ENCODE measurements at places on chromosomes 12 and 14. TPM values are rescaled to one million over a fixed set of nuclear protein-coding genes. Genes with fewer than 3 reads are reported as not detected.

Gene SERPINA12
- not detected for total RNA-seq

DNA sequence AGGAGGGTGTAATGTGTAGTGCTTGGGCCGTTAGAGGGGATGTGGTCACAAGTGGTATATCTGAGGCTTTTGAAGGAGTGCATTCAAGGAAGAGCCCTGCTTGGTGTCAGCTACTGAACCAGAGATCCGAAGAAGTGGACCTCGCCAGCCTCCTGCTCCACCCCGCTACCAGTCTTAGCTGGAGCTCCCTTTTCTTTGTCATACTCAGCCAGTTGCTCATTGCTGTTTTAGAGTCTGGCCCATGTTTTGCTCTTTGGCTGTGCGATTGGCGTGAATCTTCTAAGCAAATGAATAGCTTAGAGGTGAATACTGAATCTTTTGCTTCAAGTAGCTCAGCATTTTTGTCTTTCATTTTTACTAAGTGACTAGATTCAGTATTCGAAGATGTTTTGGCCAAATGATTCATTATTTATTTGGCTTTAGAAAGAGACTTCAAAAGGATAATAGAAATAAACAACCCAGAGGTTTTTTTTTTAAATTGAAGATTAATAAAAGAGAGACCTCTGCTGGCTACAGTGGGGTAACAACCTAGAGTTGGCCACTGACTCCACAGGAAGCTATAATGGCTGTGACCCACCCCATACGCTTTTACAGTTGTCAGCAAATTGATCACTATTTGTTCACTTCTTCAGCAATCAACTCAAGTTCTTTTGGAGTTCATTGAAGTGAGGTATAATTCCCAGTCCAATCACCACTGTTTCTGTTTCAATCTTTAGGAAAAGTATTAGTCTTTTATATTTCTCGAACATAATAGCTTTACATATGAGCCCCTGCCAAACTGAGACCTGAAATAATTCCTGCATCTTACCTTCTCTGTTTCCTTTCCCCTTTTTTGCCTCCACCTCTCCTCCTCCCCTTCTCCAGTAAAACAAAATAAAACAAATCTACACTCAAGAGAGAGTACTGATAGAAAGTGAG, 19.9 kb downstream of the CDKN1B start:
- no peaks in the 10 kb centered on the region for H3K27me3 ChIP-seq
- H3K4me1 ChIP-seq: peaks cover 16% of the 10 kb centered on the region
- DNase-seq: peak; percentile 85
- H3K36me3 ChIP-seq: no peaks in the 10 kb centered on the region
- peak overlapping the region; percentile 76 for H3K27ac ChIP-seq
- peak overlapping the region; percentile 16 for H3K4me3 ChIP-seq

DNA sequence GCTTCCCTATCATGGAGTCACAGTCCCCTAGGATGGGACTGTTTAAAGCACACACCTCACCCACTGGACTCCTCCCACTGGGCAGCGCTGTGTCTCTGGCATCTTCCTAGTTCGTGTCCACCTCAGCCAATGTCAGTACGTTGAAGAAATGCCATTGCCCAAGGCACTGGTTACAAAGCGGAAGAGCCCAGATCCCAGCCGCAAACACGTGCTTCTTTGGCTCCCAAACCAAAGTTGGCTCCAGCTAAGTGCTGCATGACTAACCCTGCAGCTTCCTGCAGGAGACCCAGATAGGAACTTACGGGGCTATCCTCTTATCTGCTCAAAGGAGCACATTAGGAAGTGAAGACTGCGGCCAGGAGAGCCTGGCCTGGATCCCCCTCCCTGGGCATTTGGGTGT, 9.3 kb downstream of the SYNE3 start:
- 0 out of 2 replicates have a peak overlapping the region, but pooled peaks have one; percentile 8 for H3K27ac ChIP-seq
- H3K27me3 ChIP-seq: no peaks in the 10 kb centered on the region
- peak; percentile 94 for DNase-seq
- peaks cover 24% of the 10 kb centered on the region for H3K4me1 ChIP-seq

Gene MMAB
- 14.2 TPM for total RNA-seq

Gene GZMB
- total RNA-seq: not detected

Gene SLC25A47
- total RNA-seq: not detected

DNA sequence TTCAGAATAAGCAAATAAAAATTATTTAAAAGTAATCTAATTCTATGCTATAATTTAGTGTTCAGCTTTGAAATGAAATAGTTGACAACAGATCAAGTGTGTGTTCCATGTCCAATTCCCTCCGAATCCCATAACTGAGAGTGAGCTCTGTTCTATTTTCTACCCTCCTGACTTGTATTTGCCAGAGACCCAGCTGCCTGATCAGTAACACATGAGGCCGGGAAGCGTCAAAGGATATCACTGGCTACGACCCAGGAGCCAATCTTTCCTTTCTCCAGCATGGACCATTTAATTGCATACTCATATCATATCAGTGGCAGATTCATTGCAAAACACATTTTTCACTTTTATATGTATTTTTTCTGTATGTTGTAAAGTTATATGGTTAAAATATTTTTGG, 108.8 kb upstream of the TSPAN8 start:
- no peak for DNase-seq
- H3K4me3 ChIP-seq: no peak overlapping the region
- H3K27me3 ChIP-seq: no peaks in the 10 kb centered on the region
- no peaks in the 10 kb centered on the region for H3K36me3 ChIP-seq
- H3K27ac ChIP-seq: no peak overlapping the region

DNA sequence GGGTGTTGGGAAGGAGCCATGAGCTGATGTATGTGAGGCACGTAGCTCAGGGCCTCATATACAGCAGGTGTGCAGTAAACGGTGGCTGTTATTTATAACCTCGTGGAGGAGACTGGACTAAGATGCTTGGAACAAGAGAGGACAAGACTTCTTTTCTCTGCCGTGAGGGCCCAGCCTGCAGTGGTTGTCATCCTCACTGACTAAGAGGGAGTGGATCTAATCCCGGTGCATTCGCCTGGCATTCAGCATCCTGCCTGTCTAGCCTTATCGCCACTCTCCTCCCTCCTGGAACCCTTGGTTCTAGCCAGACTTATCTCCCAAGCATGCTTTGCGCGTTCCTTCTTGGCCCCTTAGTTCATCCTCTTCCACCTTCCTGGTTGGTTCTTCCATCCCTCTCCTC, 3.9 kb downstream of the TSPAN9 start:
- no peaks in the 10 kb centered on the region for H3K27me3 ChIP-seq
- H3K4me3 ChIP-seq: no peak overlapping the region
- peaks cover 10% of the 10 kb centered on the region for H3K4me1 ChIP-seq
- no peak for DNase-seq

Measured in IMR-90 (cell line).